ENCODE measurements at places on chromosomes 6 and 20. TPM values are rescaled to one million over a fixed set of nuclear protein-coding genes. Genes with fewer than 3 reads are reported as not detected.
A peak's percentile ranks its signal among the peaks of the same experiment; 100 is the strongest.

GRCh38 chr20:25308083-25308491, 60.2 kb downstream of the PYGB start:
- no peak for DNase-seq

DNA sequence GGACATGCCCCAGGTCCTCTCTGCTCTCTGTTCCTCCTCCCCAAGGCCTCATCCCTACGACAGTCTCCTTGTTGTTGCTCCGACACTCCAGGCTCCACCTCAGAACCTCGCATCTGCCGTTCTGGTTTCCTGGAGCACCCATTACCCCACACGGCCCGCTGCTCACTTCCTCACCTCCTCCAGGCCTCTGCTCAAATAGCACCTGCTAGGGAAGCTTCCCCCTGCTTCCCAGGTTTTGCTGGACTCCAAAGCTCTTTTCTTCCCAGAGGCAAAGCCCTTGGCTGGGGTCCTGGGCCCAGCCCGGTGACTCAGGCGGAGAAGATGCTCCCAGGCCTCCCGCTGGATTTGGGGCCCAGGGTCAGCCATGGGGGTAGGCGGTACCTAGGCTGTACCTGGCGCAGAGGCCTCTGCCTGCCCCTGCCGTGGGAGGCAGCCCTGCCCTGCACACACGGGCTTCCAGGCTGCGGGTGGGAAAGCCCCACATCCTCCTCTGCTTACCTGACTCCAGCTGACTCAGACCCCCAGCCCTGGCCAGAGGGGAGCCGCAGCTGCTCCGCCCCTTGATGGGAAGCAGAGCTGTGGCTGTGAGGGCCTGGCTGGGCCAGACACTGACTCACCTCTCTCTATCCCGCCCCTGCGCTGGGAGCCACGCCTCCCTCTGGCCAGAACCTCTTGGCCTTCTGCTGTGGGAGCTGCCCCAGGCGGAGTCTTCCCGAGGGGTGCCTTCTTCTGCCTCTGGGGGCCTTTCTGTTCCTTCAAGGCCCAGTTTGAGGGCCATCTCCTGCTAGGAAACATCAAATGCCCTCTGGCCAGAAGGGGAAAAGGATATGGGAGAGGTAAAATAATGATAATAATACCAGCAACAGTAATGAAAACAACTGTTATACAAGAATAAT, 130.5 kb downstream of the CEBPB start:
- peak; percentile 98 for DNase-seq

DNA sequence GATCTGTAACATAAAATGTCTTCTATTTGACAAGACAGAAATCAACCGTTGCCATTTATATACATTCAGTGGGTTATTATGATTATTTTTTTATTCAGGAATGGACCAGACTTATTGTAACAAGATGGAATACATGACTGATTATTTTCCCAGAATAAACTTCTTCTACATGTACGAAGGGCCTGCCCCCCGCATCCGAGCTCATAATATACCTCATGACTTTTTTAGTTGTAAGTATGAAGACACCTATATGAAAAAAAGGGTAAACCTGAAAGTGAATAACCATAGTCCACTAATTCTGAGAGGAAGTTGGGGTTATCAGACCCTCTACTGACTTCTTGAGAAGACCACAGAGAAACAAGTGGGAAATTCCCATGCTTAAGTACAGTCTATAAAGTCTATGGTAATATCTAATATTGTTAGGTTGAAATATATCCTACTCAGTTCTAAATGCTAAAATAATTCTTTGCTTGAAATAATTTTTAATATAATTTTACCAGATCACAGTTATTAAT, 15.9 kb downstream of the OR2A4 start:
- DNase-seq = no peak

- no peak for DNase-seq
Measured at GRCh38 chr20:8212286-8212685, 80.2 kb downstream of the PLCB1 start.

DNA sequence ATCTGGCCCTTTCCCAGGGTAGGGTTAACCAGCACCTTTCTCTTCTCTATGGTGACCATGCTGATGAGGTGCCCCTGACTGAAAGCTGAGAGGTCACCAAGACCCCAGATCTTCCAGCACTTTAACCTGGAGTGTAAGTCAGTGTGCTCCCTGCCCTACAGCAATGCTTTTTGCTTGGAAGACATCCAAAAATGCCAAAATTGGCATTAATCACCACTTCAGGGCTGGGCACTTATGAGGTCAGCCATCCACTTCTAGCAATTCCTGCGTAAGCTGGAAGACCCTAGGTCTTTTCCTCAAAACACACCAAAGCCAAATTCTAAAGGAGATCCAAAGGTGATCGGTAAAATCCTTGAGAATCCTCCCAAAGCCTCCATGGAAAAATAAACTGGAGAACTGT, 81.2 kb upstream of the LOC128125822 start:
- no peak for DNase-seq

BYSL gene
- 19.2 TPM for total RNA-seq

RAMACL gene
- total RNA-seq = 0.27 TPM

GRCh38 chr6:106973018-106973835, 1.3 kb downstream of the CD24 start:
- DNase-seq = no peak

GRCh38 chr6:122677406-122677805, 67.2 kb downstream of the PKIB start:
- no peak for DNase-seq

HSPA12B gene
- total RNA-seq = 0.05 TPM

LATS1 gene
- 23.4 TPM for total RNA-seq

GRCh38 chr6:149890629-149891045, 7.3 kb downstream of the RAET1E start:
- DNase-seq = no peak

- DNase-seq = no peak
Measured at GRCh38 chr6:132607544-132608233, 16.4 kb downstream of the TAAR2 start.

RCAN2 gene
- 2.3 TPM for total RNA-seq

DNA sequence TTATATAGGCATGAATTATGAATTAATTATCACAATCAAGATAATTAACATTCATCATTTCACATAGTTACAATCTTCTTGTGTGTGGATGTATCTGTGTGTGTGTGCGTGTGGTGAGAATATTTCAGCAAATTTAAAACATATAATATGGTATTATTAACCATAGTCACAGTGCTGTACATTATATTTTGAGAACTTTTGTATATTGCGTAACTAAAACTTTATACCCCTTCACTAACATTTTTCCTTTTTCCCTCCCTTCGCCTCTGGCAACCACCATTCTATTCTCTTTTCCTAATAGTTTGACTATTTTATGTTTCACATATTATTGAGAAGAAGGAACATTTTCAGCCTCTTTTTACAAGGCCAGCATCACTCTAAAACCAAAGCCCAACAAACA, 176.8 kb downstream of the HTR1B start:
- DNase-seq = no peak

- DNase-seq = no peak
Measured at GRCh38 chr6:39298061-39298460, 16.2 kb downstream of the KCNK17 start.

DNA sequence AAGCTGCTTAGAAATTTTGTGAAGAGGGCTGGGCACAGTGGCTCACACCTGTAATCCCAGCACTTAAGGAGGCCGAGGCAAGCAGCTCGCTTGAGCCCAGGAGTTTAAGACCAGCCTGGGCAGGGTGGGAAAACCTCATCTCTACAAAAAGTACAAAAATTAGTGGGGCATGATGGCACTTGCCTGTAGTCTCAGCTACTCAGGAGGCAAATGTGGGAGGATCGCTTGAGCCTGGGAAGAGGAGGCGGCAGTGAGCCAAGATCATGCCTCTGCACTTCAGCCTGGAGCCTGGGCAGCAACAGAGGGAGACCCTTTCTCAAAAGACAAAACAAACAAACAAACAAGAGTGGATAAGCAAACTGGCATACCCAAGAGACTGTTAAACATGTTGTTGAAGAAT, 308.3 kb upstream of the ADGRB3 start:
- no peak for DNase-seq

- DNase-seq = no peak
Measured at GRCh38 chr6:8905757-8906156, 470.4 kb upstream of the SLC35B3 start.

GRCh38 chr6:36249536-36249935, 20.3 kb upstream of the PNPLA1 start:
- no peak for DNase-seq

GRCh38 chr6:159800141-159800865, at the start of gene PNLDC1:
TSS of gene PNLDC1 (plus strand) at chr6:159800276. CDS start at chr6:159800308, 32 bp downstream.
- DNase-seq = no peak

- peak; percentile 93 for DNase-seq
Measured at GRCh38 chr20:58553841-58554240, 38.6 kb upstream of the APCDD1L start.

C20orf141 gene
- not detected for total RNA-seq

GRCh38 chr6:167998215-167998614, 744 bp downstream of the KIF25 start:
- DNase-seq = no peak

GRCh38 chr6:161829291-161829729, 555.4 kb upstream of the AGPAT4 start:
- peak; percentile 7 for DNase-seq

DNA sequence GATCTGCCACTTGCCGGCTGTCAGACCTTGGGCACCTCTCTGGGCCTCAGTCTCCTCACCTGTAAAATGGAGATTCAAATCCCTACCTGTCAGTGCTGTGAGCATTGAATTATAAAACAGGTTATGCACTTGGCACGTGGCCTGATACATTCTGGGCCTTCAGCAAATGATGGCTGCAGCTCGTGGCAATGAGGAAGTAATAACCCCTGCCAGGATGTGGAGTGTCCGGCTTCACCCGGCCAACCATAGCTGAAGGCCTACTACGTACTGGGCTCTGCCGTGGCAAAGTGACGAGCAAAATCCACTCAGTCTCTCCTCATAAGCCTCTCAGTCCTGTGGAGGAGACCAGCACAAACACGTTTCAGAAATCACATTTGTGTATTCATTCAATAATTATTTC, 10.9 kb upstream of the VSTM2L start:
- no peak for DNase-seq

GRCh38 chr6:42401613-42401951, 50.1 kb downstream of the TRERF1 start:
- DNase-seq = no peak

SLC22A7 gene
- not detected for total RNA-seq

DNA sequence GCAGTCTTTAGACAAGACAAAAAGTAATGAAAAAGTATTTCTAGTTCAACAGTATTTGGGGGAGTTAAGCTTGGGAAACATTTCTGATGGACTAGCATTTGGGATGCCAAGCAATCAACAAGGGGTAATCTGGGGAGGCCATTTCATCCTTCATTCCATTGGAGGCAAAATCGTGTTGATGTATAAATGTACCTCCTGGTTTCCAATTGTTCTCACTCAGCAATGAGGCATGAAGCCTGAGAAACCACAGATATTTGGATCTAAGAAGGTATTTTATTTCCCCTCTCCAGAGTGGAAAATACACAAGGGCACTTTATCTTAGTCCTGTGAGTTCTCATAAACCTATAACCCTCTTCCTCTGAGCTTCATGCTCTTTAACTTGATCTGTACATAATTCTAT, 68.2 kb downstream of the TBX18 start:
- DNase-seq = no peak

- DNase-seq = no peak
Measured at GRCh38 chr6:141752677-141753076, 380.0 kb upstream of the GJE1 start.

BHLHE23 gene
- total RNA-seq = not detected

NOTCH4 gene
- 2.2 TPM for total RNA-seq

SLCO4A1 gene
- 69.5 TPM for total RNA-seq
